ENCODE measurements at places on chromosomes 13 and 19. TPM values are rescaled to one million over a fixed set of nuclear protein-coding genes. Genes with fewer than 3 reads are reported as not detected.

- no peak for DNase-seq
These were observed 49.5 kb upstream of the TPM4 start for GRCh38 chr19:16026756-16027155.

- no peak for DNase-seq
These were observed 28.1 kb downstream of the LATS2 start for GRCh38 chr13:21033212-21033840.

ZNF154 gene
- 27.7 TPM for polyA plus RNA-seq

PRR36 gene
- polyA plus RNA-seq, result 8.1 TPM

ZNF665 gene
- 9.3 TPM for polyA plus RNA-seq
